ENCODE measurements at places on chromosomes 7 and 10. TPM values are rescaled to one million over a fixed set of nuclear protein-coding genes. Genes with fewer than 3 reads are reported as not detected.

CYP2E1 gene
- total RNA-seq: 2.9 TPM

NME8 gene
- not detected for total RNA-seq

LRGUK gene
- total RNA-seq: 2.9 TPM

DENND11 gene
- 21.1 TPM for total RNA-seq

EFCAB10 gene
- not detected for total RNA-seq

AASS gene
- total RNA-seq: 34.4 TPM

ZNF117 gene
- 18.2 TPM for total RNA-seq

HK1 gene
- 106 TPM for total RNA-seq

INHBA gene
- total RNA-seq: 2.2 TPM

ADAM8 gene
- 11.0 TPM for total RNA-seq

NEURL1 gene
- 4.2 TPM for total RNA-seq

STRIP2 gene
- 0.49 TPM for total RNA-seq

GCK gene
- 1.7 TPM for total RNA-seq

PON1 gene
- not detected for total RNA-seq

ATG9B gene
- 34.1 TPM for total RNA-seq

PON3 gene
- 3.9 TPM for total RNA-seq

ACTL6B gene
- total RNA-seq: 0.49 TPM

MRLN gene
- total RNA-seq: not detected

TAS2R5 gene
- 6.1 TPM for total RNA-seq

ADRB1 gene
- total RNA-seq: not detected

OR2A12 gene
- total RNA-seq: not detected

C10orf67 gene
- not detected for total RNA-seq

VWA2 gene
- 2.9 TPM for total RNA-seq

CPN1 gene
- not detected for total RNA-seq

LCOR gene
- 85.2 TPM for total RNA-seq

TDRD1 gene
- total RNA-seq: not detected

GHRHR gene
- not detected for total RNA-seq

LIPK gene
- total RNA-seq: not detected

PDZD7 gene
- total RNA-seq: 1.5 TPM

GPR85 gene
- not detected for total RNA-seq

Measured in vagina (tissue), 2 donors.